D721Med (cell line): ENCODE measurements at places on chromosomes 7 and 10.

DNA sequence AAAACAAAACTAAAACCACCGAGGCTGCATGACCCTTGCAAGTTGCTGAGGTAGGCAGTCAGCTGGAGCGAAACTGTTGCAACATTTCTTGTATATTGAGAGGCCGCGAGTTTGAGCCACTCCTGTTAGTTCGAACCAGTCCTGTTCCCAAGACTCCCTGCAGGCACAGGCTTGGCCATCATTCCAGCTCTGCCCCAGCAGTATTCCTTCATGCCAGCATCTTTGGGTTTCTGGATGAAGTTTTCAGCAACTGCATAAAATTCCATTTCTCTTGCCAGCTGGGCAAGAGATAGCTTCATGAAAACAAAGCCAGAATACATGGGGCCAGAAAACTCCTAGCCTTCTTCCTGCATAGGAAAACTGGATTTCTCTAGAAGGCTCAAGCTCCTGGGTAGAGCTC is 207.6 kb downstream of the FRMD4A start:
- no peak for DNase-seq

DNA sequence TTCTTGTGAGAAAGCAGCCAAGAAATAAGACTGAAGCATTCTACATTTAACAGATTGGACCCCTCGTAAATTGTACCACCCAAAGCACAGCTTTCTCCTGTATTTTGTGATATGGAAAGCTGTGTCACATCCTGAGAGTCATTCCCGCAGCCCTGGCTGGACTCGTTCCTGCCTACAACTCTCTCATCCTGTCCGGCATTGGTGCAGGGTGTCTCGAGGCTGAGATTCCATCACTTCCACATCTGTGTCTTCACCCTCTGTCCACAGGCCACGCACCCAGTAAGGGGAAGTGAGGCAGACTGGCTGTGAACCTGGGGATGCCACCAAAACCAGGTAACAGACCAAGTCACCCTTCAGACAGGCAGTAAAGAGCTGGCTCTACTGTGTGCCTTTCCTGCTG is 146.2 kb upstream of the KLF6 start:
- no peak for DNase-seq

DNA sequence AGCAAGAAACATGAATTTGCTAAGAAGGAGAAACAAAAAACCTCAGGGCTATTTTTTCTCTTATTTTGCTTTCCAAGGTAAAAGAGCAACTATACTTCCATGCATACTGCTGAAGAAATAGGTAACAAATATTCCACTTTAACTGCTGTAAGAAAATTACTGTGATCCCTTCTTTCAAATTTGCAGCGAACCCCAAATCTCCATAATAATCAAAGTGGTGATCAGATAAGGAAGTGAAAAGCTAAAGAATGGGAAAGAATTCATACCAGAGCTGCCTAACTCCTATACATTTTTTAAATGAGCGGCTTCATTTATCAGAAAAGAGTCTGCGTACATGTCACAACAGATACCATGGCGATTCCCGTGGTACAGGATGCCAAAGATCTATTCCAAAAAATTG is 7.2 kb downstream of the SGCE start:
- no peak for DNase-seq

GRCh38 chr10:63129888-63130287 is 3.2 kb upstream of the NRBF2 start:
- no peak for DNase-seq

DNA sequence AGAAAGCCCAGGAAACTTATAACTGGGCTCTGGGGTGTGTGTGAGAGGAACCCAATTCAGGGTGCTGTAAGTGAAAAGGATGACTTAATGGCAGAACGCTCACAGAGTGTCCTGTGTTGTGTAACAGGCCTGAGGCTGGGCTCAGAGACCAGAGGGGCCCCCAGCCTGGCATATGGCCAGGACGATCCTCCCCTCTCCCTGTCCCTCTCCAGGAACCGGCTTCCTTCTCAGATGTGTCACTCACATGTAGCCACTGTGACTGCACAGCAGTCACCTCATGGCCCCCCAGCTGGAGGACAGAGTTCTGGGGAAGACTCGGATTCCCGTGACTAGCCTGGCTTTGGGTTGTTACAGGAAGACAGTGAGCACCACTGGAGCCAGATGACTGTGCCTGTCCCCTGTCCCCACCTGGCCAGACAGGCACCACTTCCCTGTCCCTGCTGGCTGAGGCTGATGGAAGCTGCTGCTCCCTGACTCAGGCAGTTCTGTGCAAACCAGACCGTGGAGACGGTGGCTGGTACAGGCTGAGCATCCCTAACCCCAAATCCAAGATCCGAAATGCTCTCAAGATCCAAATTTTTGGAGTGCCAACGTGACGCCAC is 220.5 kb downstream of the MLLT10 start:
- DNase-seq, result no peak
